Left renal pelvis (tissue), 4 donors: ENCODE measurements at places on chromosomes 6 and 20.

- DNase-seq = no peak
These were observed 278.6 kb downstream of the TBC1D7 start for GRCh38 chr6:13049666-13050254.

DNA sequence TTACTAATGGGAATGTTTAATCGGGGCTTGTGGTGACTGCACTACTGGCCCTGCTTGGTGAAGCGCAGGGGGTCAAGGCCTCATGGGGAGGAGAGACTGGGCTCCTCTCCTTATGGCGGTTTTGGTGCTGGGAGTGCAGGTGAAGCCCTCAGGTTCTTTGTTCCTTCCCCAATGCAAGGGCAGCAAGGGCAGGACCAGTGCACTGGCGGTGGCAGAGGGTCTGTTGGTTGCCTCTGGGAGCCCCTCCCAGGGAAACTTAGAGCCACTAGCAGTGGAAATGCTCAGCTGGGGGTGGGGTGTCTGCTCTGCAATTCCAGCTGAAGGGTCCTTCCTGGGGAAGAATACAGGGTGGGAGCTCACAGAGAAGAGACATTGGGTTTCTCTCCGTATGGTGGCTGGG is 66.5 kb downstream of the KLHL32 start:
- DNase-seq = no peak

DNA sequence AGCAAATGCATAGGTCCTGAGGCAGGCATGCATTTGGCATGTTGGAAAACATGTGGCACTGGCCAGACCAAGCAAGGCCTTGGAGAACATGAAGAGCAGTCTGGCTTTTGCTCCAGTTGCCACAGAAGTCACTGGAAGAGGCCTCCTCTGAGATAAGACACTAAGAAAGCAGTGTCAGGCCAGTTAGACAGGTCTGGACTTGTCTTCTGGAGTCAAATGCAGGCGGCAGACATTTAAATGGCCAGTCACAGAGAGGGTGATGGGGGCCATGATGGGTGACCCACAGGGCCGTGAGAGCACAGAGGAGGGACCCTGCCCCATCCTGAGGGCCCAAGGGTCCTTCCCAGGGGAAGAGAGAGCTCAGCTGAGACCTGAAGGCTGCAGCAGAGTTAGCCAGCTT is 26.7 kb upstream of the ADA start:
- DNase-seq = no peak

DNA sequence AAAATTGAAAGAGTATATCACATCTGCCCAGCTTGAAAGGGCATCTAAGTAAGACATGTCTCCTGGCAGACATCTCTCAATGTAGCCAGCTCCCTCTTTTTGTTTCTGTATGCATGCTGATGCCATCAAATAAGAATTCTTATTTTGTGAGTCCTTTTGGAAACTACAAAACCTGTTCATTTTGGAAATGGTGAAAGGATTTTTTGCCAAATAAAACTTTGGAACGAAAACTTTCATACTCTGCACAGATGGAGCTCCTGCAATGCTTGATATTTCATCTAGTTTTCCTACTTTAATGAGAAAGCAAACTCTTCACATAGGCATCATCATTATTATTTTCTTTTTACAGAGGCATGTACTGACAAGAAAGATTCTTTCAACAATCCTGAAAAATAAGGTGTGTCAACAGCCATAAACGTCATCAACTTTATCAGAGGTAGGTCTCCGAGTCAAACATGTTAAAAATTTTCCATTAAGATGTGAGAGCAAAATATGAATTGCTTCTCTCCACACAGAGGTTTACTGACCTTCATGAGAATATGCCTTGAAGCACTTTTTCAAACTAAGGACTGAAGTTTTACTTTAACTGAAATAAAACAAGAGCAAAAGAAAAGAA is 26.2 kb upstream of the CMTR1 start:
- DNase-seq = no peak

DNA sequence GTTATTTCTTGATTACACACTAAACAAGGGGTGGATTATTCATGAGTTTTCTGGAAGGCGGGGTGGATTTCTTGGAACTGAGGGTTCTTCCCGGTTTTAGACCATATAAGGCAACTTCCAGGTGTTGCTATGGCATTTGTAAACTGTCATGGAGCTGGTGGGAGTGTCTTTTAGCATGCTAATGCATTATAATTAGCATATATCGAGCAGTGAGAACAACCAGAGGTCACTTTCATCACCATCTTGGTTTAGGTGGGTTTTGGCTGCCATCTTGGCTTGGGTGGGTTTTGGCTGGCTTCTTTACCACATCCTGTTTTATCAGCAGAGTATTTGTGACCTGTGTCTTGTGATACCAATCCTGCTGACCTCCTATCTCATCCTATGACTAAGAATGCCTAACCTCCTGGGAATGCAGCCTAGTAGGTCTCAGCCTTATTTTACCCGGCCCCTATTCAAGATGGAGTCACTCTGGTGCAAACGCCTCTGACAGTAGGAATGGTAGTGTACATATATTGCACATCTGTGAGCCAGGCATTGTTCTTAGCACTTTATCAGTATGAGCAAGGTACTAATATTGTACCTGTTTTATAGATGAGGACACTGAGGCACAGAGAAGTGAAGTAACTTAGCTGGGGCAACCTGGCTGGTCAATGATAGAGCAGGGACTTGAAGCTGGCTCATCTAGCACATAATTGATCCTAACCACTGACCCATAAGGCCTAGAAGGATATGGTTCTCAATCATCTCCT is 203.7 kb downstream of the NFATC2 start:
- DNase-seq = no peak

- DNase-seq = no peak
These were observed 73.2 kb downstream of the NCR2 start for GRCh38 chr6:41408576-41408975.

GRCh38 chr6:44265722-44266233 is 427 bp upstream of the NFKBIE start:
- no peak for DNase-seq

DNA sequence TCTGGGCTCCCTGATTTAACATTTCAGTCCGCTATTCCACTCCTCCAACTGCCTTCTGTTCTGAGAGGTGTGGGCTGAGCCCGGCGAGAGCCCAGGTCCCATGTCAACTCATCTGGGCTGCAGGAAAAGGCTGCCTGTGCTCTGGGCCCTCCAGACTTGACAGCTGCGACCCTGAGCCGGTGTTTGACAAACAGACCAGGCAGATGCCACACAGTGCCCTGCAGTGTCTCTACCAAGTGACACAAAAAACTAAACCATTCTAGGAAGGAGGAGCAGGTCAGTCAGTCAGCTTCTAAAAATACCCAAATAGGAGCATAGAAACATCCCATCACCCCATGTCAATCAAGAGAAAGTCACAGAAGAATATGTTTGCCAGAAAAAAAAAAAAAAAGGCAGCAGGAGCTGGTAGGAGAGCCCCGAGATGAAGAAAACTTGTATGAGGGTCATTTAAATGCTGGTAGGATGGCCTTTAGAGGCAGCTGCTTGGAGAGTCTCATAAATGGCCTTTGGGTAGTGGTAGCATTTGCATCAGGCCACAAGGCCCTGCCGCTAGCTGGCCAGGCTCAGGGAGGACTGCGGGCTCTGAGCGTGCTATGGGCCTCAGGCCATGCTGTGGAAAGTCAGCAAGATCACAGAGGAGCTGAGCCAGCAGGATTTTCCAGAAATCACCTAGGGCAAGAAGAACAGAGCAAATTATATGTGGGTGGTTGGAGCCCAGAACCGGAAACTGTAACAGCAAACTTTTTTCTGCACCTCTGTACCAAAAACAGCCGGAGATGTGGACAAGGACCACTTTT is 36.6 kb upstream of the GFOD1 start:
- DNase-seq = no peak

DNA sequence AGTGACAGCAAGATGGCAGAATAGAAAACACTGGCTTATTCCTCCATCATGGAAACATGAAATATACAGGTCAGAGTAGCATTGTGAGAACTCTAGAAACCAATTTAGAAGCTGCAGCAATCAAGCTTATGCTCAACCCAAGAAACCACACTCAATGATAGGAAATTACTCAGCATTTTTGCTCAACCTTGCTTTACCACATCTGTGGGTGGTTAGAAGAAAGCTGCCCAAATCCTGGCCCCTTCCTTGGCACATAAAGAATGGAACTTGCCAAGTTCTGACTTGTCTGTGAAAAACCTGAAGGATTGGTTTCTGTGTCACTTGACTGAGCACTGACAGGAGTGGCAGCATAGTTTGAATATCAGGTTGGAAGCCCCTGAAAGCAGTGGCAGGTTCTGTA is 108.0 kb upstream of the MOCS1 start:
- no peak for DNase-seq

DNA sequence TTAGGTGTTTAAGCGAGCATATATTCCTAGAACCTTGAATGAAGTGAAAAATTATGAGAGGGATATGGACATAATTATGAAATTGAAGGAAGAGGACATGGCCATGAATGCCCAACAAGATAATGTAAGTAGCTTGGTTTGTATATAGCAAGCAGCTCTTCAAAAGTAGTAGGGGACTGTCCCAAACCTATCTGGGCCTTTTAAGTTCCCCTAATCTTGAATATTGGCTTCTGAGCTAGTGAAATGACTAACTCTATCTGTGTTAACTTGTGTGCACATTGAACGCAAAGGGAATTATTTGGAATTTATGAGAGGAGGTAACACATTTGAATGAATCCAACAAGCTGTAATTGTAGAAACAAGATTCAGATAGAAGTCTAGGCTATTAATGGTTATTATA is 21.7 kb downstream of the RIOK1 start:
- no peak for DNase-seq

- no peak for DNase-seq
These were observed 63.9 kb downstream of the CHMP4B start for GRCh38 chr20:33875055-33875454.

GRCh38 chr6:20893412-20893811 is 359.2 kb downstream of the CDKAL1 start:
- DNase-seq = no peak

- DNase-seq = no peak
These were observed 6.1 kb upstream of the BAK1 start for GRCh38 chr6:33586108-33586640.

- no peak for DNase-seq
These were observed 411.1 kb downstream of the HDGFL1 start for GRCh38 chr6:22980446-22980845.
